RCC 7860 (cell line): ENCODE measurements at places on chromosomes 13 and 19.

DNA sequence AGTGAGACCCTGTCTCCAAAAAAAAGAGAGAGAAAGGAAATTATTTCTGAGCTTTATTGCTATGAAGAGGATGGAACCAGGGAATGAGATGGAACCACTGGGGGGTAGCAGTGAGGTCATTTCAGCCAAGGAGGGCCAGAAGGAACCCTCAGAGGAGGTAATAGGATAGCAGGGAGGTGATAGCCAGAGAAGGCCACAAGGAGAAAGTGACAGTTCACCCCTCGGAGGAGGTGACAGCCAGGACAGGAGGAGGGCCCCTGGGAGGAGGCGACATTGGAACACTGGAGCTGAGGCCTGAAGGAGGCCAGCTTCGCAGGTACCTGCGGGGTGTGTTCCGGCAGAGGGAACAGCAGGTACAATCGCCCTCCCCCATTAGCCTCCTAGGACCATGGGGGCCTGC, 675 bp upstream of the PGPEP1 start:
- peak; percentile 8 for DNase-seq

DNA sequence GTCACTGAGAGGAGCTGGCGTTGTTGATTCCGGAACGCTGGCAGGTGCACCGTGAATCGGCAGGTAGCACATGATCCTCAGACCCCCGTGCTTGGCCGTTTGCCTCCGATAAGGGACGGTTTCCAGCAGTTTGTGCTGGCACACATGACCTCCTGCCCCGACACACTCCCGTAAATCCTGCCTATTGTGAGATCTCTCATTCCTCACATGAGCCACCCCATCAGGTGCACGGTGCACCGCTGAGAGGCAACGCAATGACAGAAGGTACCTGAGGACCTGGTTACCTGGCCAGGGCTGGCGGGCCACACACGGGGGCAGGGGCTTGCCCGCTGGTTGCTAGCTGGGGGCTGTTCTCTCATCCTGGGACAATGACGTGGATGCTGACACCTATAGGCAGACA, 2.1 kb upstream of the ADPRHL1 start:
- no peak for DNase-seq

DNA sequence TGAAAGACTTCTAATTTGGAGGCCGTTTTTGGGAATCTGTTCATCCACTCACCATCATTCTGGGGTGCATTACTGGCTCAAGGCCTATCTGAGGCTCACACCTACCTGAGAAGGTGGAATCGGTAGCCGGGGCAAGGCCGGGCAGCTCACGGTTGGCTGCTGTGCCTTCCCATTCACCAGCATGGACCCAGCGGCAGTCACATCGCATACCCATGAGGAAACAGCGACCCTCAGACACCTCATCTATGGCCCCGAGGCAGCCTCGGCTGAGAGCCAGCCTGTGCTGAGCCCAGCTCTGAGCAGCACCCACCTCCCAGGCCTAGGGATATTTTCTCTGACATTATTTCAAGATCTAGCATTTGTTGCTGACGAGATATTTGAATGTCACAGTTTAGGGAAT, 130.5 kb downstream of the ATP11A start:
- no peak for DNase-seq

GRCh38 chr19:48569814-48570213, 17.8 kb downstream of the SULT2B1 start:
- no peak for DNase-seq

- no peak for DNase-seq
Observed at GRCh38 chr13:92221916-92222315, 823.5 kb downstream of the GPC5 start.

- no peak for DNase-seq
Observed at GRCh38 chr19:873561-874041, 14.1 kb downstream of the CFD start.

- DNase-seq: no peak
Observed at GRCh38 chr13:39483326-39483725, 119.7 kb downstream of the LHFPL6 start.

DNA sequence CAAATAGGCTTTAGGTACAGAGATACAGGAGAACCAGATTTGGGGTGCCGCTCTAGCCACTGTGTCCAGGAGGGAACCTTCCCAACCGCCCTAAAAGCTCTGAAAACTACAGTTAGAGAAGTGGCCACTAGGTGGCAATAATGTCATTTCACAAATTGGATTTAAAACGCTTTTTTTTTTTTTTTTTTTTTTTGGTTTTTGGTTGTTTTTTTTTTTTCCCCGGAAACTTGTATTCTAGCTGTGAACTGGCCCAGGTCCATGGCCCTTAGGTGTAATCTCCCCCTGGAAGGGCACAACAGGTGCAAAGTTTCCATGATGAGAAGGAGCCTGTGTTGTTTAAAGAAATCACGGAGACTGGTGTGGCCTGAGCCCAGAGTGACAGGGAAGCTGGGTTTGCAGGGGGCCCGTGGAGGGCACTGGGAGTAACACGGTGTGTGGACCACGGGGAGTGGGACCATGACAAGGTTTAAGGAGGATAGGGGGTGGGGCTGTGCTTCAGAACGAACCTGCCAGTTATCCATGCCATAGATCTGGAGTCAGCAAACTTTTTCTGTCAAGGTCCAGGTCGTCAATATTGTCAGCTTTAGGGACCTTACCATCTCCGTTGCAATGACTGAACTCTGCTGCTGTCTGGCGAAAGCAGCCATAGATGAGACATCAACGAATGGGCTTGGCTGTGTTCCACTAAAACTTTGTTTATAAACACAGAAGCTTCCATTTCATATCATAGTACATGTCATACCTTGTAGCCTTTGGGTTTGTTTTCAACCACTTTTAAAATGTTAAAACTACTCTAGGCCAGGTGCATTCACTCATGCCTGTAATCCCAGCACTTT, 10.1 kb downstream of the OR1I1 start:
- DNase-seq: peak; percentile 45

DNA sequence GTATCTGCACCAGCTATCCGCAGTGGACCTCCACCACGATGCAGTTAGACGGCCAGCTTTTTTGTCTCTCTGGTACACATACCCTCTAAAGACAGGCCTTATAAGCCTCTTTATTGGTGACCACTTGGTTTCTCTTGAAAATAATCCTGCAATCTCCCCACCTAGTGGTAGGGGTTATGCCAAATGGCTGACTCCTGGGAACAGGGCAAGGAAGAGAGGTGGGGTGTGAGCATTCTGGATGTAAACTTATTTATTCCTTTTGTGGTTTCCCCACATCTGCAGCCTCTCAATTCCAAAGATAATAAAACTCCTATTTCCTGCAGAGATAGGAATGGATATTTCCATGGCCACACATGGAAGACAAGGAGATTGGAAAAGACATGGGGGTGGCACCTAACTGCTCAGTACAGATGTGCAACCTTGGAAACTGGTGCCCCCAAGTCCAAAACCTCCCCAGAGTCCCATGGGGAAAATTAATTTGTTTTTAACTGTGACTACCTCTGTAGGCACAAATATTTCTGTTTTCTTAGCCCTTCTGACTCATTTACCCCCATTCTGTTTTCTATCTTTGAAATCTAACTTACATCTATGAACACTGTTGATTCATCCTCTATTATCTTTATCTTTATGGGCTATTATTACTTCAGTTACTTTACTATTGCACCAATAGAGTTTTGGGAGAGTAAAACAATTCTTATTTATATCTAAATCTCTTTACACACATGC, 112.7 kb upstream of the TSHZ3 start:
- DNase-seq: no peak

- no peak for DNase-seq
Observed at GRCh38 chr19:6736917-6737283, 480 bp downstream of the GPR108 start.

GRCh38 chr13:111564606-111565005, 244.2 kb downstream of the TEX29 start:
- no peak for DNase-seq

DNA sequence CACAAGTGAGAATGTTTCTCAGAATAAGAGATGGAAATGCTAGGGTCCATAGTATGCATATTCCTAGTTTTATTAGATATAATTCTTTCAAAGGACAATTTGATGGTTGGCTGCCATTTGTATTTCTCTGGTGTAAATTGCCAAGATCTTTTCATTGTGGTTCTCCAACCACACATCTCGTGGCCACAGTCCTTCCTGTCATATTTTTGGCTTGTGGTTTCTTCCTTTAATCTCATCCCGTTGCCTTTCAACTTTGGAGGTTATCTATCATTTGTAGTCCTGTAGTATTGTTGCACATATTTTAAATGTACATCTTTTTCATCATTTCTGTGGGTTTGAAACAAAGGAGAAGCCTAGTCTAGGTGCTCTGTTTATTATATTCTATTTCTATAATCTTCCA, 61.2 kb downstream of the WASF3 start:
- no peak for DNase-seq

GRCh38 chr13:80599765-80600164, 258.8 kb upstream of the SPRY2 start:
- no peak for DNase-seq

DNA sequence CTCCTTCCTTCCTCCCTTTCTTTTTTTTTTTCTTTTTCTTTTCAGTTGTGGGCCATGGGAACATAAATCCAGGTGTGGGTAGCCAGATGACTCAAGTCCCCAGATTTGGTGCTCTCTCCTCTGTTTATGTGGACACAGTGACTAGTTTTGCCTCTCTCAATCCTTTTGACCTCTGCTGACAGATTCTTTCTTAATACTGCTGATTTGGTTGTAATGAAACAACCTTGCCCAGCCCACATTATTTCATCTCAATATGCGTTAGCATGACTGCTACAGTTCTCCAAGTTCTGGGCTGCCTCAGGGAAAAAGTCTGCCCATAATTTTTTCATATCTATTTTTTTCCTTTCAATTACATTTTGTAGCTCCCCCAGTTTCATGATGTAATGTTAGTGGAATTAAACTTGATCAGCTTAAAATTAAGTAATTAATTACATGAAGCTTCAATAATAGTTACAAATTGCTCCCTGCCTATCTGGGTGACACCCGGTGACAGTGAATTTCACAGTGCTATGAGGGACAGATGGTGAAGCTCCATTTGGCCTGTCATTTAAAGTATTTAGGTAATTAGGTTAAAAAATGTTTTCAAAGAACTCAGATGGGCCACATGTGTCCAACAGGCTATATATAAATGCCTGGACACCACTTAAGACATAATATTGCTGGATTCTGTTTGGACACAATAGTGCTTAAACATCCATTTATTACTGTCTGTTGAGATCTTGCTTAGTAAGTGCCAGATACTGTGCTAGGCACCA, 118.8 kb upstream of the FRY start:
- no peak for DNase-seq

GRCh38 chr13:39840201-39840600, 184.7 kb downstream of the COG6 start:
- DNase-seq: peak; percentile 52

GRCh38 chr19:42229301-42229854, 9.3 kb downstream of the ZNF526 start:
- no peak for DNase-seq

GRCh38 chr19:55624109-55625003, at the start of gene ZNF784:
TSS of gene ZNF784 (minus strand) at chr19:55624566. CDS start at chr19:55624561, 5 bp downstream.
- DNase-seq: peak; percentile 76

- DNase-seq: no peak
Observed at GRCh38 chr13:51687947-51688714, 103.9 kb downstream of the WDFY2 start.

- DNase-seq: no peak
Observed at GRCh38 chr19:19514215-19514657, 1.1 kb downstream of the TSSK6 start.

DNA sequence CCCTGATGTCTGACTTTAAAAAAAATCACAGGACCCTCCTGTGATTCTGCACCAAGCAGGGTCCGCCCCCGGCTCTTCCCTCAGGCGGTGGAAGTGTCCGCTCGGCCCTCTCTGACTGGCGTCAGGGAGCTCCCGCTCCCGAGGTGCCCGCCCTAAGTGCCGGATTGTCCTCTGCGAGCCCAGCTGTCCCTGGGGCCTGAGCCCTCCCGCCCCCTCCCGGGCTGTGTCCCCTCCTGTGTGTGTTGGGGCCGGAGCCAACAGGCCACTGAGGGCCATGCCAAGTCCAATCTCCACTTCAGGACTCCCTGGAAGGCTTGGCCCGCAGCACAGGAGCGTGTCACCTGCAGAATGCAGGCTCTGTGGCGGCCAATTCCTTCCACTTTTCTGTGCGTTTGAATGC, 25.4 kb downstream of the MAP2K2 start:
- no peak for DNase-seq

GRCh38 chr13:109844396-109844795, 58.0 kb upstream of the IRS2 start:
- no peak for DNase-seq

GRCh38 chr19:19179548-19180441, 9.7 kb upstream of the MEF2B start:
- DNase-seq: no peak

- DNase-seq: no peak
Observed at GRCh38 chr19:5934069-5934401, 20.0 kb downstream of the CAPS start.

GRCh38 chr13:20127262-20127561, 33.6 kb downstream of the GJA3 start:
- DNase-seq: no peak

- no peak for DNase-seq
Observed at GRCh38 chr19:17469092-17469480, 1.2 kb upstream of the SLC27A1 start.

GRCh38 chr13:37835392-37835791, 34.2 kb downstream of the TRPC4 start:
- no peak for DNase-seq

DNA sequence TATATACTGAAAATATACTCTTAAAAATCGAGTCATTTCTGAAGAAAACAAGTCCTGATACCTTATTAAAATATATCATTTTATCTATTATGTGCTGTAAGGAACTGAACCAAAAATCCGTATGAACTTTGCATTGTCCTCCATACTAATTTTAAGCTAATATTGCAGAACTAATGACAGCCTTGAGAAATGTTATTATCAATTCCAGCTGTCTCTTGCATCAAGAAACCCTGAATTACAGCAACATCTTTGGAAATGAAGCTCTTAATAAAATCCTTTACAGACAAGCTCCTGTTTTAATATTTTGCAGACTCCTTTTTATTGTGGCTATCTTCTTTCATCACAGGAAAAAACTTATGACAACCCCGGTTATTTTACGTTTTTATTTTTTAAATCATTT, 1335.3 kb downstream of the EFNB2 start:
- DNase-seq: no peak

DNA sequence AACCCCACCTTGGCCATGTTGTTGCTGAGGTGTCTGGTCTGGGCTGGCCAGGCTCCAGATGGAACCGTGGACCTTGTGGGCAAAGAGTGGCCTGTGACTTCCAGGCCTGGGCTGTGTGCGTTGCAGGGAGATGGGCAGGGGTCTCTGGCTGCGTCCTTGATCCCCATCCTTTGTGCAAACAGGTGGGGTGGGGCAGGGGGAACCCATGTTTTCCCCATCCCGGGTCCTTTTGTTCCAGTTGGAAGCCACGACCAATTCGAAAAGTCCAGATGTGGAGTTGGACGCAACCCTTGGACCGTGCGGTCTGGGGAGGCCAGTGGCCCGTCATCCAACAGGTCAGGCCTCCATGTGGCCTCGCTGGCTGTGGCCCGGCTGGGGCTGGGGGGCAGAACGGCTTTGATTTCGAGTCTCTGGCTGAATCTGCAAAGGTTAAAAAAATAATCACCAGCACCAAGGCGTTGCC, 13.1 kb upstream of the COMP start:
- no peak for DNase-seq

- peak; percentile 42 for DNase-seq
Observed at GRCh38 chr13:101875717-101876393, 423.4 kb downstream of the ITGBL1 start.

GRCh38 chr13:24097064-24097463, 63.5 kb upstream of the SPATA13 start:
- no peak for DNase-seq
